ENCODE measurements at places on chromosomes 3 and 15.
A peak's percentile ranks its signal among the peaks of the same experiment; 100 is the strongest.

GRCh38 chr3:127150513-127151250 is 42.2 kb upstream of the PRR23E start:
- DNase-seq, result peak; percentile 57

GRCh38 chr3:132248490-132248889 is 68.7 kb upstream of the ACP3 start:
- DNase-seq, result no peak

DNA sequence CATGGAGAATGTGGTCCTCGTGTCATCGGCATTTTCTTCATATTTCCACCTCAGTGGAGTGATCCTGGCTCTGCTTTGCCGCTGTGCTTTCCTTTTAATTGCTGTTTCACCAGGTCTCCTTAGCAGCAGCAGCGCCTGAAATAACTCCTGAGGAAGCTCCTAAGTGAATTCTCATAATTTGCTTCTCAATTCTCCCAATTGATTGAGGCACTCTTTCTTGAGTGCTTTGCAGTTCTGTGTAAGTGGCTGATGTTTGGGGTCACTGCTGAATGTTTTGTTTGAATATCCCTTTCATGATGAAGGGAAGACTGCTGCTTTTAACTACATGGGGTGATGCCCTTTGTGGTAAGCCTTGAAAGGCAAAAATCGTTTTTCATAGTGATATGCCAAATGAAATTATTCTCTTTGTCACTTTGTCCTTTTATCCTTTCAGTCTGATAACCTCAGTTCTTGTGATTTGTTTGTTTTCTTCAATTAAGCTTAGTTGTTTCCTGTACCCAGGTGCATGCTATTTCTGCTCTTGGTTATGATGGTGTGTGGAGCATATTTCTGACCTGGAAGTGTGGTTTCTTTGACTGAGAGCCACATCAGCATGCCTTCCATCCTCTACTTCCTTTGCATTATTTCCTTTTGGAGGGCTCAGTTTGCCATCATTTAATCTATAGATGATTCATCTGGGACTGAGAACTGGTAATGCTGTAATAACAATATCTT is 36.7 kb downstream of the HMG20A start:
- DNase-seq, result no peak

GRCh38 chr15:51313644-51314280 is 24.6 kb downstream of the CYP19A1 start:
- DNase-seq, result no peak

- no peak for DNase-seq
Measured at GRCh38 chr3:4523710-4524698, 30.9 kb downstream of the ITPR1 start.

- DNase-seq, result no peak
Measured at GRCh38 chr3:127888564-127889107, 26.4 kb upstream of the KBTBD12 start.

GRCh38 chr3:140023616-140024530 is 88.9 kb downstream of the CLSTN2 start:
- DNase-seq, result no peak

DNA sequence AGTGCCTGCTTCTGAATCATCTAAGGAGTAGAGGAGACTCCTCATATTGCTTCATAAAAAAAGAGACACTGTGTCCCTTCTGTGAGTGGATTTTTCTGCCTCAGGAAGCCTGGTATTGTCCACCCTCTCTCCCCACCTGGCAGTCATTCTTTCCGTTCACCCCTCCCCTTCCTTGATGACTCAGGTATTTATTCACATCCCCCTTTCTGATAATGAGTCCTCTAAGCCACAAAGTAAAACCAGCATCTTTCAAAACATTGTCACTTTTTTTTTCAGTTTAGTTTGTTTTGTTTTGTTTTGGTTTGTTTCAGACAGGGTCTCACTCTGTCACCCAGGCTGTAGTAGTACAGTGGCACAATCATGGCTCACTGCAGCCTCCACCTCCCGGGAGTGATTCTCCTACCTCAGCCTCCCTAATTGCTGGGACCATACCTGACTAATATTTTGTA is 65.2 kb upstream of the UBE2E1 start:
- no peak for DNase-seq

DNA sequence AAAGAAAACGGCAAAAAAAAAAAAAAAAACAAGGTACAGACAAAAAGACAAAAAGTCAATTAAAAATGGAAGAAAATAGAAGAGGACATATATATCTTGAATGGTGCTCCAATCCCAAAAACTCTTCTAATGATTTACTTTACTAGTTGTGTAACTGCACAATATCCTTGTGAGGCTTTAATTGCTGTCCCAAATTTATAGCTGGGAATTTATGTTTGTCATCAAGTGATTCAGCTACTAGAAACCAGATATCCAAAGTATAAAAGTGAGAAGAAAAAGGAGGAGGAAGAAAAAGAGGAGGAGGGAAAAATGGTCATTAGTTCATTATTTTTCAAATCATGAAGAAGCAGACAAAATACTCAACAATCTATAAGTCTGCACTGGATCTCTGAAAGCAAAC is 150.8 kb upstream of the ARPP21 start:
- DNase-seq, result no peak

DNA sequence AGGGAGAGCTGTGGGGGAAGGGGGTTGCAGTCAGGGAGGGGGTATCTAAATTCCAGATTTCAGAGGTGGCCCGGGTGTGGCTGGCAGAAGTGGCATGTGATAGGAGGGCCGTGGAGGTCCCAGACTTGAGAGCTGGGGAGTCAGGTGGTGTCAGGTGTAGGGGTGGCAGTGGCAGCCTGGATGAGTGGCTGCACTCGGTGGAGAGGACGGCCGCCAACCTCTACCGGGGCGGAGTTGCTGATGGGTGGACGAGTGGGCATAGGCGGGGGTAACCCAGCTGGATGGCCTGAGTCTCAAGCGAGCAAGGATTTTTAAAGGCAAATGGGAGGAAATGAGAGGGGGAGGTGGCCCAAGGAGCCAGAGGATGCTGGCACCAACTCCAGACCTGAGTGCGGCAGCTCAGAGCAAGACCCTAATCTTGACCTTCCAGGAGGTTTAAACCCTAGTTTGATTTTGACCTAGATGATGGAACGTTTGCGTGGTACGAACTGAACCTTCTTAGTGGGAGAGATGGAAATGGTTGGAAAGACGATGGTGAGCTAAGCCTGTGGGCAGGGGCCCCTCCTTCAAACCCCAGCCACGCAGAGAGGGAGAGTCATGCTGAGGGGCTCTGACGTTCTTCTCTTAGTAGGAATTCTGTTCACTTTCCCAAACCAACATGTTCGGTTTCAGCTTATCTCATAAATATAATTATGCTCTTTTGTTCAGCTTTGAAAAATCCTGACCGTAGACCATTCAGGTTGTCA is 8.0 kb downstream of the TRAK1 start:
- no peak for DNase-seq

DNA sequence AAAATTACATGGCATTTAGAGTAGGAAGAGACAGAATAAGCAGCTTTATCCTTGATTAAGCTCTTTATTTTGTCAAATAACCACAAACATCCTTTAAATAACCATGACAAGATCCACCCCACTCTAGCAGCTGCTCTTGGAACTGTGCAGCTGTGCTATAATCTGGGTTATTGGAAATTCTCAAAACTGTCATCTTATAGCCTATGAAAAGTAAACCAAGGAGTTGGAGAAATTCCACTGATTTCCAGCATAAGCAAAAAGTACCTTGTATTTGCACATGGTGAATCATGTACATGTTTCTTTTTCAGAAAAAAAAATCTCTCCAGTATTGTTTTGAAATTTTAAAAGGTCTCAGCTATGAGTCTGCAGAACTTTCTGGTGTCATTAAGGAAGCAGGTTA is 88.8 kb upstream of the ABI3BP start:
- no peak for DNase-seq

GRCh38 chr15:69926006-69926405 is 171.7 kb downstream of the TLE3 start:
- DNase-seq, result no peak

DNA sequence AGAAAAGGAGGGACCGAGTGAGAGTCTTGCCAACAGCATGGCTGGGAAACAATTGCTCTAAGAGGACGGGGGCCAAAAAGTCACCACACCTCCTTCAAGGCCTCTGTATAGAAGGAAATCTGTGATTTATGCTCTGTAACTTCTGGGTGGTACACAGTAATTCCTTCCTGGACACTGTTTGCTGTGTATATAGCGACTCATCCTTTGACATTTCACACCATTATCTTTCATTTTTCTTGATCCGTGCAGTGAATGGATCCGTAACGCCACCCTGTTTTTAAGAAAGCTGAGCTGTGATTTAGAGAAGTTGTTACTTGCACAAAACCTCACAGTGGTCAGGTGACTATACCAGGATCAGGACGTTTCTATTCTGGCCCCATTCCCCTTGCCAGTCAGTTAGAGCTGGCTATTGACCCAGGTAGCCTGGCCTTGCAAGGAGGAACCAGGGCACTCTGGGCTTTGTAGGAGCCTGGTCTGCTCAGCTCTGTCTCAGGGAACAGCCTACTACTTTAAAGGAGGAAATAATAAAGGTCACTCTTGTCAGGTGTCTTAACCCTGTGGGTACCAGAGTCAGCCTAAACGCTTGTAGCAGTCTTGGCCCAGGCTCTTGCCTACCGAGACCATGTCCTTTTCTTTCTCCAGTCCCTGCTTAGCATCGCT is 86.5 kb upstream of the MYZAP start:
- DNase-seq, result no peak

- DNase-seq, result no peak
Measured at GRCh38 chr3:45957586-45957985, 14.3 kb downstream of the CXCR6 start.

DNA sequence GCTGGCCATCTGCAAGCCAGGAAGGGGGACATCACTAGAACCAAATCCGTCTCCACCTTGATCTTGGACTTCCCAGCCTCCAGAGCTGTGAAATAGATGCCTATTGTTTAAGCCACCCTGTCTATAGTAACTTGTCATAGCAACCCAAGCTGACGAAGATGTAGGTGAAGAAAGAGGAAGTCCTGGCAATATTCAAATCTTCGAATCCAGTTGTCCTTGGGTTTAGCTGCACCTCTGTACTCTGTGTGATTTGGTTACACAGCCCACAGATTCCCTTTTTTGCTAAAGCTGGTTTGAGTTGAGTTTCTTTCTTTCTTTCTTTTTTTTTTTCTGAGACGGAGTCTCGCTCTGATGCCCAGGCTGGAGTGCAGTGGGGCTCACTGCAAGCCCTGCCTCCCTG is 68.0 kb upstream of the XCR1 start:
- no peak for DNase-seq

DNA sequence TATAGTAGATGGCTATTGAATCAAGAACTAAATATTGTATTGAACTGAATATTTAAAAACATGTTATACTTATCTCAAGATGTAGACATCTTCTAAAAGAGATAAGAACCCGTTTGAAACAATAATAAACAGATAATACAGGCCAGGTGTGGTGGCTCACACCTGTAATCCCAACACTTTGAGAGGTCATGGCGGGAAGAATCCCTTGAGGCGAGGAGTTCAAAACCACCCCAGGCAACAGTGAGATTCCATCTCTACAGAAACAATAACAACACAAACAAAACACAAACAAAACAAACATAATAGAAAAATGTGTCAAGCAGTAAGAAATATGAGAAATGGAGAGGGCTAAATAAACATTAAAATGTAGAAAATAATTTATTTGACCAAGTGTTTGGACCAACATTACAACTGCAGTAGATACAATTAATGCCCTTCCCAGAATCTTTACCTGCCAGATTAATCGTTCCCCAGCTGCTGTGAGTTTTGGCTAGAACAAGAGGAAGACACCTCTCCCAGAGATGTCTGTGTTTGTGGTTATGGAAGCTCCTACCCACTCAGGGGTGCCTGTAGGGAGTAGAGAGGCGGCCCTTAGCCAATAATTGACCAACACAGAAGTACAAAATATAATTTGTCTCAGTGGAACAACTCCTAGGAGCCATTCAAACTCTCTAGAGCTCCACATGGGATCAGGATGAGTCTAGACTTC is 111.9 kb upstream of the AGTR1 start:
- no peak for DNase-seq

GRCh38 chr15:73518180-73518862 is 75.4 kb downstream of the REC114 start:
- no peak for DNase-seq

GRCh38 chr3:53858096-53858741 is 11.9 kb downstream of the IL17RB start:
- no peak for DNase-seq

DNA sequence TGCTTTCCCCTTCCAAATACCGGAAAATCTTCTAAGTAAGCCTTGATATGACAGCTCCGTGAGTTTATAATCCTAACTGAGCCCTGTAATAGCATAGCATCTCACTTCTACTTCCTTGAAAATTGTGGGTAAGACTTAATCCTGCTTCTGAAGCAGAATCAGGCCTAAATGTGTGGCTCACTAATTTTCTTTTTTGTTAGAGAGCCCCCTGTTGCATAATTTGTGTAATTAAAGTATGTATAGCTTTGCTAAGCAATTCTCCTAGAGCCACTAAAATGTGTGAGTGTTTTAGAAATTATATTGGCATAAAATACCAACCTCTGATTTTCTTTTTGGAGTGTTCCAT is 304.4 kb downstream of the FGF12 start:
- no peak for DNase-seq

DNA sequence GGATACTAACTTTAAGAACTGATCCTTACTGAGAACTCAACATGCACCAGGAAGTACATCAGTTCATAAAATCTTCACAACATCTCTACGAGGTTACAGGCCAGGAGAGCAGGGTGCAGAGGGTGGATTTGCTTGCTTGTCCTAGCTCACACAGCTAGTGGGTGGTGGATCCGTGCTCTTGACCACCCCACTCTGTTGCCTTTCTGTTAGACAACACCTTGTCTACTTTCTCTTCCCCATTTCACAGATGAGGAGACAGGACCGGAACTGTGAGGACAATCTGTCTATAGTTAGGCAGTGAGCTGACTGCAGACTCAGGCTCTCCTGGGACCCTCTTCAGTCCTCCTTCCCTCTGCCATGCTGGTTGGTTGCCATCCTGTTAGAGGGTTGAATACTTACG is 221.7 kb upstream of the TLE3 start:
- DNase-seq, result no peak

DNA sequence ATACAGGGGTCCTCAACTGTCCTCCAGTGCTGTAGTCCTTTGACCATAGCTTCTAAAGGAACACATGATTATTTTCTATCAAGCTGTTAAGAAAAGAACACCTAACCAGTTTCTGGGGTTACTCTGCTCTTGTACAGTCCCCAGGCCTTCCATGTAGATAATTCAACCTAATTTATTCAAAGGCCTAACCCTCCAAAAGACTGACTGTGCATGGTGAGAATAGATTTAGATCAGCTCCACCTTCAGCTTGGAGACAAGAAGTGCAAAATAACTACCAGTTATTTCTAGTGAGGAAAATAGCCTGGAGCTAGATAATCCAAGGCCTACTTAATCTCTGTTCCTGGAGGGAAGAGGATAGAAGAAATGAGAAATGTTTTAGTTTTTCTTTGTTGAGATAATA is 87.9 kb downstream of the GMNC start:
- DNase-seq, result no peak

All from left forelimb (tissue), 1 donor.